Activated CD8-positive, alpha-beta memory T cell treated with anti-CD3 and anti-CD28 coated beads for 48 hours (primary cell): ENCODE measurements at places on chromosomes 1 and 21.

GRCh38 chr1:115134850-115135480 is 45.7 kb upstream of the TSPAN2 start:
- no peak for DNase-seq

DNA sequence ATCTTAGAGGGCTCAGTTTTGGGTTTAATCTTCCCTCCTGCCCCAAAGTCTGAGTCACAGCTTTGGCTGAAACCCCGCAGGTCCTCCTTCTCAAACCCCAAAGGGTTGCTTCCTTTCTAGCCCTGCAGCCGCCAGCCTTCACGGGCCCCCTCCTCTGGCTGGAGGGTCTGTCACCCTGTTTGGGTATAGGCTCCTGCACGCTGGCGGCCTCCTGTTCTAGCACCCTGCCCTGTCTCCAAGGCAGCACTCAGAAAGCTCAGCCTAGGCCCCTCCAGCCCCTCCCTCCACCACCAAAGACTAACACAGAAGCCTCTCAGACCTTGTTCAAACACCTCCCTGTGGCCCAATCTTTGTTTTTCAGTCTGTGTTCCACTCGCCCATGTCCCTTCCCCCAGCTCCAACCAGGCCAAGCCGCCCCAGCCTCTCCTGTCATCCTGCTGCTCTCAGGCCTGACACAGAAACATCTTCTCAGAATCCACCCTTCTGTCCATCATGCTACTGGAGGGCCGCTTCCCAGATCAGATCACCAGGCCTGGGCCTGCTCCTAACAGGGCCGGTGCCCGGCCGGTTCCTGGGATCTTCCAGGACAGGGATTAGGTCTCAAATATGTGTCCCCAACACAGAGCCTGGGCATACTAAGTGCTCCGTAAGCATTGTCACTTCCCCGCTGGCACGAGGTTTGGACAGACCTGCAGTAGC is 35.6 kb downstream of the HTR6 start:
- DNase-seq, result no peak

- DNase-seq, result no peak
These were observed 114.9 kb downstream of the VPS13D start for GRCh38 chr1:12344596-12345349.

DNA sequence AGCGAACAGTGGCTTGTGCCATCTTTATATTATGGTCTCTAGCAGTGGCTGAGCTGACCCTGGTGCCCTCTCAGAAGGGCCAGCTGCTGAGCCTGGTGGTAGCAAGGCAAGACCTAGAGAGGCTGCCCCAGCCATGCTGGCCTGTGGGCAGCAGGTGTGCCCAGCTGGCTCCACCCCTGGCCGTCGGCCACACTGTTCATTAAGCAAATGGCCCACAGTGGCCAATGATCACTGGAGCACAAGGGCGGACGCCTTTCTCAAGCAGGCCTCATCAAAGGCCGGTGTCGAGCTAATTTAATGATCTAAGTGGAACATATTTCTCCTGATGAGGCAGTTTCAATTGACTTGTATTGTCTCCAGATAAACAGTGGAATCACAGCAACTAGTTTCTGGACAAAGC is 89.4 kb downstream of the GRIK3 start:
- no peak for DNase-seq

GRCh38 chr1:66925558-66925910 is 744 bp downstream of the MIER1 start:
- DNase-seq, result no peak

DNA sequence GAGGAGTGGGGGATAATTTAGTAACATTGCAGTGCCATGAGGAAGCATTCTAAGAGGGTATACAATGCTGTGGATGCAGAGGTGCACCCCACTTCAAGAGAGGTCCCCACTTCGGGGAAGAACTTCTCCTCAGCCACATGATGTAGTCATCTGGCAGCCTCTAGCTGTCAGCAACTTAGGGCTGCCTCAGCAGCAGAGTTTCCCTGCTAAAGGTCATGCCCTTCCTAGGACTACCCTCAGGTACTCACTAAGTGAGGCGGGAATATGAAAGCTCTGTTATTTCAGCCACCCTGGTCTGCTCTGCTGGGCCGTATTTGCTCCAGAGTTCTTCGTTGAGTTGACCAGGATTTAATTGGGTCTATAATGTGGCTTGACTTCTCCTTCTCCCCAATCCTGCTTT is 41.9 kb upstream of the NGF start:
- DNase-seq, result no peak

- DNase-seq, result no peak
These were observed 34.8 kb downstream of the ANKRD13C start for GRCh38 chr1:70319750-70320149.

- no peak for DNase-seq
These were observed 66.4 kb upstream of the CASZ1 start for GRCh38 chr1:10862743-10863335.

- no peak for DNase-seq
These were observed 34.6 kb downstream of the UMODL1 start for GRCh38 chr21:42105476-42106315.

DNA sequence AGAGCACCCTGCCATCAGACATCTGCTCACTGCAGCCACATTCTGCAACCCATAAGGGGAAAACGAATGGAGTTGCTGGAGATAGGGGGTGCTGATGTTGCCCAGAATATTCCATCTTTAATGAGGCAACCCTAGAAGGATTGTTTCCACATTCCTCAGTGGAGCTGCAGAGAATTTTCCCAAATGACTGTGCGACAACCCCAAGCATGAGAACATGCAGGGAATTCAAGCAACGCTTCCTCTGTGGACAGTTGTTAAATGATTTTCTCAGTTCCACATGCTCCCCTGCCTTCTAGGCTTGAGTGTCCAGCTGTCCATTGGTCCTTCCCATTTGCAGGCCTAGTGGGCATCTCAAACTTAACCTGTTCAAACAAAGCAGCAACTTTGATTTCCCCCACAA is 20.5 kb upstream of the UBL4B start:
- no peak for DNase-seq

- DNase-seq, result no peak
These were observed 5.3 kb upstream of the GSTM4 start for GRCh38 chr1:109650609-109651008.

DNA sequence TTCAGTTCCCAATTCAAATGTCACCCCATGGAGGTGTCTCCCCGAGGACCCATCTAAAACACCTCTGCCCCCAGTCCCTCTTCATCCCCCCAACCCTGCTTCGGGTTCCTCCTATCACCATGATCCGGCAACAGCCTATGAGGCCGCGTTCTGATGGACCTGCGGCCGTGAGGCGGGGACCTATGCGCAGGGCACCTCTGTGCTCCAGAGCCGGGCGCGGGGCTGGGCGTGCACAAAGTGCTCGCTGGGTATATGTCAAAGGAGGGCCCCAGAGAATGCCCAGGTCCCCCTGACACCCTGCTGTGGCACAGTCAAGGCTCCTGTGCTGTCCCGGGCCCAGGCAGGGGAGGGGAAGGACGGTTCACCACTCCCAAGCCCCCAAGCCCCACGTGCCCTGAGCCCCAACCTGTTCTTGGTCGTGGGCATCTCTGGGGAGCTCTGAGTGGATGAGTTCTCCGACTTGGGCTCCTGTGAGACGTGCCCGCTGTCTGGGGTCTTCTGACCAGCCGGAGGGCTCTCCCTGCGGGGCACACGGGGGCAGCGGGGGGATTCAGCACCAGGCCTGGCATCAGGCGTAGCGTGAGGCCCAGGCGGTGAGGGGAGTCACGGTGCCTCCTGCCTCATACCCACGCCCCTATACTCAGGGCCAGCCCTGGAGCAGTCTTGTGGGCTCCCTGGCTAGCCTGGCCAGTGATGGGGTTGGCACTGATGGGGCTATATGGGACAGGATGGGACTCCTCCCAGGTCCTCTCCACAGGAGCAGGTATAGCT is 67.7 kb downstream of the RAP1GAP start:
- DNase-seq, result no peak

DNA sequence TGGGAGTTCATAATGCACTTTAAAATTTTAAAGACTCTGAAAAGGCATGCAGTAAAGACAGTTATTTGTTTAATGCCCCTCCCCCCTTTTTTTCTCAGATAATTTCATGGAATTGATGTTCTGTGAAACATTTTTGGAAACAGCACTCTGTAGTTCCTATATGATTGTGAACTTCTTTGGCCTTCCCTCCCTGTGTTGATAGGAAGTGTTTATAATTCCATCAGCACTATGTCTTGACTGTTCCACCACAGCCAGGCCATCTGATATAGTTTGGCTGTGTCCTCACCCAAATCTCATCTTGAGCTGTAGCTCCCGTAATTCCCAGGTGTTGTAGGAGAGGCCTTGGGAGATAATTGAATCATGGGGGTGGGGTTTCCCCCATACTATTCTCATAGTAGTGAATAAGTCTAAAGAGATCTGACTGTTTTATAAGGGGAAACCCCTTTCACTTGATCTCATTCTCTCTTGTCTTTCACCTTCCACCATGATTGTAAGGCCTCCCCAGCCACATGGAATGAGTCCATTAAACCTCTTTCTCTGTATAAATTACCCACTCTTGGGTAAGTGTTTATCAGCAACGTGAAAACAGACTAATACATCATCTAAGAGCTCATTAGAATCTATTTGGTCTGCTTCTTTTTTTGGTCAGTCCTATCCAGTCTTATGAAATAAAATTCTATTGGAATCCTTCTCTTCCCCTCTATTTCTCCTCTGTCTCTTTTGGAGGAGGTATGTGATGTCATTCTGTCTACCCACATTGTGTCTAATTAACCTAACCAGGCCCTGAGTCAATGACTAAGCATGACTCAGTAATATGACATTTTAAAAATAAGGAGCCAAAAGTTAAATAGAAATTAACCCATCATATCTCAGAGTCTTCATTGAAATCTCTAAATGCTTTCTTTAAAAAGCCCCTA is 8.9 kb downstream of the CCDC185 start:
- no peak for DNase-seq

DNA sequence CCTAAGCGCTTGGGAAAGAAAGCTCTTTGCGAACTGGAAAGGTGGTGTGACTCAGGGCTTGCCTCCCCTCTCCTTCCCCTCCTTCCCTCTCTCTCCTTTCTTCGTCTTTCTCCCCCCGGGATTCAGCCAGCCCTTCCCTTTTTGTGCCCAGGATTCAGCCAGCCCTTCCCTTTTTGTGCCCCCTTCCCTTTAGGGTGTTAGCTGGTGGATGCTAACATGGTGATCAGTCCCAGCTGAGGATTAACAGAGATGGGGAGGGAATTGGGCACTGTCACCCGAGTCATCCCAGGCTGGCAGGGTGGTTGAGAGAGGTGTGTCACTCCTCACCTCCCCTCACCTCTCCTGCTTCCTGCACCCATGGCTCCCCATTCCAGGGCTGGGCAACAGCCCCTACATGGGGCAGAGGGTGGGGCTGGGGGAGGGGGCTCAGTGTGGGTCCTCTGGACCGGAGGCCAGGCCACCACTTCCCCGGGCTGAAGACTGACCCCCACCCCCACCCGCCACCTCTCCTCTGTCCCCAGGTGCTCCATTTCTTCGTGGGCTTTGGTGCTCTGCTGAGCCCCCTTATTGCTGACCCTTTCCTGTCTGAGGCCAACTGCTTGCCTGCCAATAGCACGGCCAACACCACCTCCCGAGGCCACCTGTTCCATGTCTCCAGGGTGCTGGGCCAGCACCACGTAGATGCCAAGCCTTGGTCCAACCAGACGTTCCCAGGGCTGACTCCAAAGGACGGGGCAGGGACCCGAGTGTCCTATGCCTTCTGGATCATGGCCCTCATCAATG is 51.5 kb downstream of the ELK4 start:
- no peak for DNase-seq

GRCh38 chr1:54398963-54399528 is 7.1 kb downstream of the SSBP3 start:
- no peak for DNase-seq

DNA sequence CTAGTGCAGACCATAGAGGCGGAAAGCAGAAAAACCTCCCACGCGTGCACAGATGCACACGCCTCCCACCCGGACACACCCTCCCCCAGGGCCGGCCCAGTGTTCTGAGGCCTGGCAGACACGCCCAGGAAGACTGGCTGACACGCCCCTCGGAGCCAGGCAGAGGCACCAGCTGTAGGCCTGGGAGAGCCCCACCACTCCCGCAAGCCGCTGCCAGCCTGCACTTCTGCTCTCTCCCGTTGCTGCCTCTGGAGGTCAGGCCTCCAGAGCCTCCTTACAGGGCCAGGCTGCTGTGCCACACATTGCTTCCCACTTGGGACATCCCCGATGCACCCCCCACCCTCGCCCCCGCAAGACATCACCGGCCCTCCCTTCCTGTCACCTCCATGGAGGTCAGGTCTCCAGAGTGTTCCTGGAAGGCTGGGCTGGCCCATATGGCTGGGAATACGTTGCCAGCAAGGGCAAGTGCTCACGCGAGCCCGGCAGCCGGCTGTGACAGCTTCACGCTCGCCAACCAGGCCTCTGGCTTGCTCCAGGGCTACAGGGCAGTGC is 40.4 kb downstream of the CASZ1 start:
- peak; percentile 5 for DNase-seq

DNA sequence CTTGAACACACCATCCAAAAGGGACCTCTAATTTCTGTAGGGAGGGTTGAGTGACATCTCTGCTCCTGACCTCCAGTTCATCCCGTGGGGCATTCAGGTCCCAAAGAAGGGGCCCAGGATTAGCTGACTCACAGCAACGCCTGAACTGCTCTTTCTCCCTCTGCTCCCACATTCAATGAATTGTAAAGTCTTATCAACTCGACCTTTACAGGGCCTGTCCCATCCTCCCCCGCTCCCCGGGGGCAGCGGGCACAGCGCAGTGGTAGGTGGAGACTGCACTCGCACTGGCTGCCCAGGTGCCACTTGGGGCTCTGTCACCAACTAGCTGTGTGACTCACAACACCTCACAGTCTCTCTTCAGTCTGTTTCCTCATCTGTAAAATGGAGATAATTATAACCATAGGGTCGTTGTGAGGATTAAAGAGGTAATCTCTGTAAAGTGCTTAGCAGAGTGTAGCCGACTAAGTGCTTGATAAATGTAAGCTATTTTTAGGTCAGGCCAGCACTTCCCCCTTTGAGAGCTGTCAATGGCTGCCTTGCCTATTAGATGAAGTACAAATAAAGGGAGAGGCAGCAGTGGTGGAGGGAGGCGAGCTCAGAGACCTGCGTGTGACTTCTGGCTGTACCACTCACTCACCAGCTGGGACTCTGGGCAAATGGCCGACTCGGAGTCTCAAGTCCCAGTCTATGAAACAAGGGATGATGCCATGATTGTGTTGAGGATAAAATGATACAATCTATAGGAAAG is 637 bp upstream of the MYBPHL start:
- no peak for DNase-seq

GRCh38 chr21:45950740-45951515 is 30.6 kb upstream of the COL6A1 start:
- DNase-seq, result no peak

DNA sequence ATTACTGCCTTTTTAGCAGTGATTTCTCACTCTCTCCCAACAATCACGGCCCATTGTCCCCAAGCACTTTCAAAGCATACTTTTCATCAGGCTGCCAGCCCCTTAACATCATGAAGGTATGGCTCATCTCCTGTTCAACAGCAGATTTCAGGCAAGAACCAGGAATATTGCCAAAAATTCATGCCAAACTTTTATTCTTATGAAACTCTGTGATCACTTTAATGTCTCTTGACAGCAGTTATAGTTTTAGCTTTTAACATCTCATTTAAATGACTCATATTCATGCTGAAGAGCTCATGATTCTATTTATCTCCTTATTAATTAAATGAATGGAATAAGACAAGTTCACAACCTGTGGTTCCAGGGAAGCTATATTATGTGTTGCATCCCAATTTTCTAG is 235.1 kb downstream of the GRIK1 start:
- no peak for DNase-seq

GRCh38 chr1:91572044-91572443 is 71.4 kb downstream of the CDC7 start:
- no peak for DNase-seq

- DNase-seq, result no peak
These were observed 139.1 kb upstream of the ZNHIT6 start for GRCh38 chr1:85847356-85847755.
